ENCODE measurements at places on chromosomes 2 and 18.

DNA sequence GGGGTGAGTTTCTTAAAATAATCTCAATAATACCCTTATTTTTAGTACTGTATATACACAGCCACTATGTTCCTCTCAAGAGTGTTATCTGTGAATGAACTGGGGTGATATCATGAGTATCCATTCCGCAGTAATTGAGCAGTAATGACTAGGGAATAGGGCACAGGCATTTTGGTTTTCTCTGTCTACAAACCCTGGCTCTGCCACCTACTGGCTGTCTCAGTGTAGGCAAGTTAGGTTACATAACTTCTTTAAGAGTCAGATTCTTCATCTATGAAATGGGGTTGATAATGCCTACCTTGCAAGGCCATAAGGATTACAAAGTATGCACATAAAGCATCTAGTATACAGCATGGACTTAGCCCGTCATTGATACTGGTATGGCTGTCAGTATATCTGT, 555.8 kb downstream of the NRXN1 start:
- no peak for DNase-seq

DNA sequence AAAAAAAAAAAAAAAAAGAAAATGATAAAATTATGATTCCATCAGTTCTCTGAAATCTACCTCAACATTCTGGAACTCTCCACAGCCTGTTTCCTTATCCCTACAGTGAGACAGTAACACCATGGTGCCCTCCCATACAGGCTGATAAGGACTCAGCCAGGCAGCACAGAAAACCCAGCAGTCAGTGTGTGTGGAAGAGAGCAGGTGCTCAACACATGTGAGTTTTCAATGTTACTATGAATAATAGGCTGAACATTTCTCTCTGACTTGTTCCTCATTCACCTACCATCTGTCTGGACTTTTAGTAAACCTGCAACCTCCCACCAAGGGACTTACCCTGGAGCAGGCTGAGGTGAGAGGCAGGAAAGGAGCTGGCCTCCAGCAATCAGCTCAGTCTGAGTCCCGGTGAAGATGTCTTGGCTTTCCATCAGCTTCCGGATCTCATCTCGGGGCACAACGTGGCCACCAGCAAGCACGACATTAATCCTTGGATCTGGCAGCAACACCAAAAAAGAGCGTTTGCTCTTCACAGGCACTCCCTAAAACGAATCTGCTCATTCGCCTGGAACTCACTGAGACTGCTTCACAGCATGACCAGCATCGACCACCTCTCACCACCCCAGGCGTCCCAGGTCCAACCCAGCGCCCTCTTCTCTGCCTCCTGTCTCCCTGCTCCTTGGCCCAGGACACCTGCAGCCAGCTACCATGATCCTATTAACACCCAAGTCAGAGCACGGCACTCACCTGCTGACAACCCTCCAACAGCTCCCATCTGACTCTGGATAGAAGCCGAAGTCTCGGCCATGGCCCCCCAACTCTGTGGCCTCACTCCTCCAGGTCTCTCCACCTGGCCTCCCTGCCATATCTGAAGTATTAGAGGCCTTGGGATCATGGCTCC, 16.5 kb downstream of the PASK start:
- no peak for DNase-seq

GRCh38 chr2:24220554-24221291, 45.9 kb downstream of the FAM228A start:
- no peak for DNase-seq

DNA sequence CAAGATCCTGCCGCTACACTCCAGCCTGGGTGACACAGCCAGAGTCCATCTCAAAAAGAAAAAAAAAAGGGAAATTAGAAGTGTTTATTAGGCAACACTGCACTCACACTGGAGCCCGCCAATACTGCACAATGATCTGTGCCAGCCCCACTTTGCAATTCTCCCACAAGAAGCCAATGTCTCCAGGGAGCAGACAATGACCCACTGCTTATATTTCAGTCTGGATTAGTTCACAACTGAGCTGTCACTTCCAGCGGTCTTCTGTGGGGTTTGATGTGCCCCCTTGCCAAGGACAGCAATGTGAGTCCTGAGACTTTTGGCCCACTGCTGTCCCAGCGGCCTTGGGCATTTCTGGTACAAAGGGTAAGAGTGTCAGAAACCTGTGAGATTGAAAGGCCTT, 85.6 kb upstream of the PPM1B start:
- no peak for DNase-seq

DNA sequence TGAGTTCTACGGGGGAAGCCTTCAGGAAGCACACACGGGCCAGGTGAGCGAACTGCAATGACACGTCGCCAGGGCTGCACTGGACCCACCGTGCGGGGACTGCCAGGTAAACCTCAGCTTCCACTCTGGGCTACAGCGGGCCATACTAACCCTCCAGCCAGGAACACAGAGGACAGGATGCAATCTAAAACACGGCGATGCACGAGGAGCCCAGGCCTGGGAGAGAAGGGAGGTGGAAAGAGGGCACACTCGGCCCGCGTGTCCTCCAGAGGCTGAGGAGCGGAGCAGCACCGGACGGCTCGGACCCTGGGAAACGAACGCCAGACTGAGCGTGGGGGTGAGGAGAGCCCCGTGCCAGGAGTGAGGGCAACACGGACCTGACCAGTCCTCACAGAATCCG, 69.3 kb downstream of the HDAC4 start:
- DNase-seq, result no peak

DNA sequence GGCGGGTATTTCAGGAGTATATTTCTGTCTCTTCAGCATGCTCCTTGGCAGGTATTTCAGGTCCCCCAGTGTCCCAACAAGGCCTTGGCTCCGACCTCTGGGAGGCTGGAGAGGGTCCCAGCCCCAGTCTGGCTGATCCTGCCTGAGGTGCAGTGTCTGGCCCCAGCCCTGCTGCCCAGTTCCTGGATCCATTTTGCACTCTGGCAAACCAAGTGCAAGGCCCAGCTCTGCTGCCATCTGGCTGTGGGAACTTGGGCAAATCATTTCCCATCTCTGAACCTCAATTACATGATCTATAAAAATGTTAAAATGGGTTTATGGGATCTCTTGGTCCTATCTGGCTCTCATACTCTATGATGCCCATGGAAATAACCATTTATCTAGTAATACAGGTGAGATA, 63.6 kb downstream of the ZBTB7C start:
- no peak for DNase-seq

- DNase-seq, result no peak
Measured at GRCh38 chr2:49948091-49948490, 793.8 kb upstream of the FSHR start.

GRCh38 chr2:230472621-230473018, 56.6 kb downstream of the SP100 start:
- DNase-seq, result no peak

GRCh38 chr2:231449503-231450054, 14.7 kb downstream of the NCL start:
- no peak for DNase-seq

GRCh38 chr2:132439703-132440398, 23.2 kb downstream of the GPR39 start:
- no peak for DNase-seq

GRCh38 chr2:225117051-225117716, 74.9 kb upstream of the DOCK10 start:
- DNase-seq, result no peak

DNA sequence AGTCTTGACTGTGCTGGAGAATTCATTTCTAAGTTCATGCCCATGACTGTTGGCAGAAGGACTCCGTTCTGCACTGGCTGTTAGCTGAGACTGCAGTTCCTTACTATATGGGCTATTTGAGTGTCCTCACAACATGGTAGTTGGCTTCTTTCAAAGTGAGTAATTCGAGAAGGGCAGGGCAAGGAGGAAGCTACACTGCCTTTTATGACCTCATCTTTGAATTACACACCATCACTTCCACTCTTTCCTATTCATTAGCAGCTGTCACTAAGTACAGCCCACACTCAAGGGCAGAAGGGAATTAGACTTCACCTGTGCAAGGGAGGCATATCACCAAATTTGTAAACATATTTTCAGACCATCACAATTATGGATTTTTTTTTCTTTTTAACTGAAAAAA, 55.9 kb upstream of the EPAS1 start:
- DNase-seq, result no peak

- DNase-seq, result peak; percentile 43
Measured at GRCh38 chr2:12507295-12507694, 209.4 kb upstream of the TRIB2 start.

DNA sequence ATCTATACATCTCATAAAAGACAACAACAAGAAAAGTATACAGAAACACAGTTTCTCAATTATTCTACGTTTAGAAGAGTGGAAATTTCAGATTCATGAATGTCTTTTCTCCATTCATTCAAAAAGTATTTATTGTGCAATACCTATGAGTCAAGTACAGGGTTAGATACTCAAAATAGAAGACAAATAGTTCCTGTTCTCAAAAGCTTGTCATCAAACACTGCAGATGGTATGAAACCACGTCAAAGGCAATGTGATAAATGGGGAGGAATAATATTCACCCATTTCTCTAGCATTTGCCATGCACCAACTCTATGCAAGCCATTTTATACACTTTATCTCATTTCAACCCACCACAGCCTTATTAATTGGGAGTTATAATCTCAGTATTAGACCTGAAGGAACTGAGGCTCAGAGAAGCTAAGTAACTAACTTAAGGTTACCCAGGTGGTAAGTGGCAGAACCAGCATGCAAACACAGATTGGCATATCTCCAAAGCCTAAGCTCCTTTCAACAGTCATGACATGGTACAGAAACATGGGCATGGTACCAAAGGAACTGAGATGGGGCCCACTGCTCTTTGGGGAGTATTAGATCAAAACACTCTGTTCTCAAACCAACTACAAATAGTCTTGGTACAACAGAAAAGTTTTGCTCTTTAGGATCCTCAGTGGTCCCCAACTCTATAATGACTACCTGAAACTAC, 67.2 kb upstream of the NPAS2 start:
- peak; percentile 74 for DNase-seq

DNA sequence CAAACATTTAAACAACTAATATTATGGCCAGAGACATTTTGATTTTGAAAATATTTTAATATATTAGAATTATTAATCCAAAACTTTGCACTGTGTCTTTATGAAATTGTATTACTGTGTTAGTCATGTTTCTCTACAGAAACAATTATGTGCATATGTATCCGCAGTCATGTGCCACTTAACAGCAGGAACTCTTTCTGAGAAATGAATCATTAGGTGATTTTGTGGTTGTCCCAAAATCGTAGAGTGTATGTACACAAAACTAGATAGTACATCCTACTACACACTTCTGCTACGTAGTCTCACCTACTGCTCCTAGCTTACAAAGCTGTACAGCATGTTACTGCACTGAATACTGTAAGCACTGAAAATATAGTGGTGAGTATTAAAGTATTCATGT, 479.2 kb upstream of the DSEL start:
- no peak for DNase-seq

DNA sequence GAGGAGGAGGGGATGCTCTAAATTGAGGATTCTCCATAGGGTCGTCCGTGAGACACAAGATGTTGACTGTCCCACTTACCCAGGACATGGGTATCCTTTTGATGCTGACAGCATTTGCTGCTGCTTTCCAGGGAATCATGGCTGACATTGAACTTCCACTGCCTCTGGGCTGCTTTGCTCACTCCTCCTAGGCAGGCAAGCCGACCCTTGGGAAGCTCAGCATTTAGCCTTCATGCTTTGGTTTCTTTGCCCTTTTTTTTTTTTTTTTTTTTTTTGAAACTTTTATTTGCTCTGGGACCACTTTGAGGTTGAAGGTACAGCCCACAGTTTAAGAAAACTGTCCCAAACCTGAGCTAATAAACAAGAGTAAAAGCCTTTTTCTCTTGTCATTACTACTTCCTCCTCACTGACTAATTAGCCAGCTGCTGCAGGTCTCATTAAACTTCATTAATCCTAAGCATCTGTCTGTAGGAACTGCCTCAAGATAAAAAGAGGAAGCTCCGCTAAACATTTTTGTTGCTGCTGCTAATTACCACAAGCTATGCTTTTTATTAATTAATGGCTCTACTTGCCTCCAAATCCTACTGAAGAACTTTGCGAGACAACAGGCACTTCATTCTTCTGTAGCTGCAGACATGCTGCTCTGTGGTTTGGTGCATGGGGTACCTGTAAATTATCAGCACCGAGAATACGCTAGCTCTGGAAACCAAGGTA, 125.4 kb downstream of the SPTBN1 start:
- no peak for DNase-seq

DNA sequence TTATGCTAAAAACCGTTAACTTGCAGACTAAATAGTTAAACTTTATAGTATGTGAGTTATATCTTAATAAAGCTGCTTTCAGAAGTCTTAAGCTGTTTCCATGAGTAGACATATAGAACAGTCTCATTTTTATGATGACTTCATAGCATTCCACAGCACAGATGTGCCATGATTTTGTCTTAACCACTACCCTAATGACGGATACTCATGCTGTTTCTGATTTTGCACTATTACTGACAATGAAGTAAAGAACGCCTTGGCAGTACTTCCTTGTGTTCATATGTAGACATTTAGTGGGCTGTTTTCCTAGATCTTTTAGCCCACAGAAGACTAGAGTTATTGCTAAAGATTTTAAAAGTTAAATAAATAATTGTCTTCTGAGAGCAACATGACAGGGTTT, 175.6 kb upstream of the RAB6C start:
- peak; percentile 40 for DNase-seq

DNA sequence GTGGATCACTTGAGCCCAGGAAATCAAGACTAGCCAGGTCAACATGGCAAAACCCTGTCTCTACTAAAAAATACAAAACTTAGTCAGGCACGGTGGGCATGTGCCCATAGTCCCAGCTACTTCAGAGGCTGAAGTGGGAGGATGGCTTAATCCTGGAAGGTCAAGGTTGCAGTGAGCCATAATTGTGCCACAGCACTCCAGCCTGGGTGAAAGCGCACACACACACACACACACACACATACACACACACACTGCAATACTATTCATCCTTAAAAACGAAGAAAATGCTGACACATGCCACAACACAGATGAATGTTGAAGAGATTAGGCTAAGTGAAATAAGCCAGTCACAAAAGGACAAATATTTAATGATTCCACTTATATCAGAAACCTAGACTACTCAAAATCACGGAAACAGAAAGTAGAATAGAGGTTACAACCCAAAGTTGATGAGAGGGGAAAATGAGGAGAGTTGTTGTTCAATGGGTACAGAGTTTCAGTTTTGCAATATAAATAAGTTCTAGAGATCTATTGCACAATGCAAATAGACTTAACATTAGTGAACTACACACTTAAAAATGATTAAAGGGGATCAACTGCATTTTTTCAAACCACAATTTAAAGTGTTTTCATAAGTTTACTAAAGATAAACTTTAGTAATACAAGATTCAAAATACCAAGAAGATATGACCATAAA, 114.5 kb downstream of the USP34 start:
- DNase-seq, result no peak

Measured in fibroblast of skin of left biceps (primary cell).